ENCODE measurements at places on chromosomes 6 and 20. TPM values are rescaled to one million over a fixed set of nuclear protein-coding genes. Genes with fewer than 3 reads are reported as not detected.

The ZNF133 gene
- total RNA-seq, result 10.1 TPM

The BPIFA1 gene
- total RNA-seq, result not detected

The CAGE1 gene
- total RNA-seq, result not detected

The ITCH gene
- 33.2 TPM for total RNA-seq

The SERPINB1 gene
- 52.9 TPM for total RNA-seq

The ZSWIM3 gene
- total RNA-seq, result 1.5 TPM

The SMIM29 gene
- 29.6 TPM for total RNA-seq

The KHDC1L gene
- total RNA-seq, result 0.20 TPM

All from A549 treated with DMSO at 1 μM for 4 hours (cell line).